CD4-positive, alpha-beta T cell treated with Interleukin-1 beta for 1 hour (primary cell): ENCODE measurements at places on chromosomes 11 and 22.

GRCh38 chr11:128692753-128693415 is 988 bp upstream of the FLI1 start:
- peak; percentile 35 for DNase-seq

- DNase-seq, result no peak
Observed at GRCh38 chr11:106493751-106494150, 416.3 kb downstream of the AASDHPPT start.

GRCh38 chr11:66889960-66890359 is 33.1 kb downstream of the LRFN4 start:
- no peak for DNase-seq

- DNase-seq, result no peak
Observed at GRCh38 chr22:43852573-43853327, 9.6 kb downstream of the SULT4A1 start.

GRCh38 chr22:18111759-18112330 is 1.2 kb downstream of the TUBA8 start:
- no peak for DNase-seq

- no peak for DNase-seq
Observed at GRCh38 chr11:45974806-45975205, 52.4 kb downstream of the LARGE2 start.

DNA sequence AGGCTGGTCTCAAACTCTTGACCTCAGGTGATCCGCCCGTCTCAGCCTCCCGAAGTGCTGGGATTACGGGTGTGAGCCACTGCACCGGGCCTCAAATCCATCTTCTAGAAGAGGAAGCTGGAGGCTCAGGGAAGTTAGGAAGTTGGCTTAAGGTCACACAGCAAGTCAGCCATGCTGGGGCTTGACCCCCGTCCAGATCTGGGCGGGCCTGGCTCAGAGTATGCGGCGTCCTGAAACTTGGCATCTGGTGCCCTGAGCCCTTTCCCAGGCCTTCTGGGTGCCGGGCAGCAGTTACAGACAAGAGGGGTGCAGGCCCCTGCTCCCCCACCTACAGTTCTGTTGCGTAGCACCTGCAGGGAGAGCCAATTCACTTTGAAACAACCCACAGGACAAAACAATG is 11.2 kb downstream of the MPPED1 start:
- DNase-seq, result no peak

DNA sequence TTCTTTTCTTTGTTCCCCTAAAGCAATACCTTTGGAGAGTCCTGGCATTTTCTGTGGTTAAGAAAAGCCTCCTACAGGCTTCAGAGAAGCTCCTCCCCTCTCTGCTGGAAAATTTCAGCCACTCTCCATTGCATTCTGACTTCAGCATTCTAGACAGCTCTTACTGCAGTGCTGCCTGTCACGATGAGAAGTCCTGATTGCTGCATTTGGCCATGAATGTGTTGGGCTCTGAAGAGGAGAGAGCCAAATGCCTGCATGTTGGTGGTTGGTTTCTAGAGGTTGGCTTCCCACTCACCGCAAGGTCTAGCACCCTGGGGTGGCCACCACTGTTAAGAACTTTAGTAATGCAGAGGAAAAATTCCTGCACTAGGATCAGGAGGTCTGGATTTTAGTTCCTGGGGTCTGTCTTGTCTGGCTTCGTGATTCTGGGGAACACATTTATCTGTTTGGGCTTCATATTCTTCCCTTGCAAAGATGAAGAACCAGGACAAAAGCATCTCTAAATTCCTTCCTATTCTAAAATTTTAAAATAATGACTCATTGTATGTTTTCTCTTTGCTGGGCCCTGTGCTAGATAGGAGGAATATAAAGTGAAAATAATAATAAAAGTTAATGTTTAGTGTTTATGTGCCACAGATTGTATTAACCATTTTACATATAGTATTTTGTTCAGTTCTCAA is 38.1 kb downstream of the COA4 start:
- DNase-seq, result no peak

- DNase-seq, result no peak
Observed at GRCh38 chr11:92300876-92301275, 76.3 kb downstream of the FAT3 start.

DNA sequence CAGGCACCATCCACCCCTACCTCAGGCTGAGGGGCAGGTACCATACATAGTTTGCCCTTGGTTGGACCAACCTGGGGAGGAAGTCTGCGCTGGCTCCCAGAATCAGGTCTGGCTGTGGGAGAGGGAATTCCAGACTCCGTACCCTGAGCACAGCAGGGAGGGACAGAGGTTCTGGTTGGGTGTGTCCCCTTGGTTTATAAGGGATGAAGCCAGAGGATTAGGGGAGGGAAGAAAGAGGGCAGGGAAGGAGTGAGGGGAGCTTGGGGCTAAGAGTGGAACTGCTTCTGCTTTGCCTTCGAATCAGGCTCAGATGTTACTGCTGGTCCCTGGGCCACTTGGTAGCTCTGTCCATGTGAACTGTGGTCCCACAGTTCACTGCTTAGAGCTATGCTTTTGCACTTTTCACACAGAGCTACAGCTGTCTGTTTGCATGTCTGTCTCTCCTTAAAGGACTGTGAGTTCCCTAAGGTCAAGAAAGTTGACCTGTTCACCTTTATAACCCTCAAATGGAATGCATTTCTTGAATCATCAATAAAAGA is 9.2 kb downstream of the MMP20 start:
- no peak for DNase-seq

GRCh38 chr22:40190501-40190900 is 12.8 kb downstream of the TNRC6B start:
- DNase-seq, result no peak
